ENCODE measurements at places on chromosomes 7 and 10.

- DNase-seq, result no peak
Measured at GRCh38 chr7:138025215-138026186, 23.6 kb upstream of the CREB3L2 start.

- DNase-seq, result no peak
Measured at GRCh38 chr10:43903451-43903850, 254.8 kb upstream of the ZNF32 start.

- no peak for DNase-seq
Measured at GRCh38 chr7:25927626-25927978, 224.4 kb upstream of the NFE2L3 start.

- peak; percentile 72 for DNase-seq
Measured at GRCh38 chr10:132319853-132320653, 11.9 kb upstream of the LRRC27 start.

DNA sequence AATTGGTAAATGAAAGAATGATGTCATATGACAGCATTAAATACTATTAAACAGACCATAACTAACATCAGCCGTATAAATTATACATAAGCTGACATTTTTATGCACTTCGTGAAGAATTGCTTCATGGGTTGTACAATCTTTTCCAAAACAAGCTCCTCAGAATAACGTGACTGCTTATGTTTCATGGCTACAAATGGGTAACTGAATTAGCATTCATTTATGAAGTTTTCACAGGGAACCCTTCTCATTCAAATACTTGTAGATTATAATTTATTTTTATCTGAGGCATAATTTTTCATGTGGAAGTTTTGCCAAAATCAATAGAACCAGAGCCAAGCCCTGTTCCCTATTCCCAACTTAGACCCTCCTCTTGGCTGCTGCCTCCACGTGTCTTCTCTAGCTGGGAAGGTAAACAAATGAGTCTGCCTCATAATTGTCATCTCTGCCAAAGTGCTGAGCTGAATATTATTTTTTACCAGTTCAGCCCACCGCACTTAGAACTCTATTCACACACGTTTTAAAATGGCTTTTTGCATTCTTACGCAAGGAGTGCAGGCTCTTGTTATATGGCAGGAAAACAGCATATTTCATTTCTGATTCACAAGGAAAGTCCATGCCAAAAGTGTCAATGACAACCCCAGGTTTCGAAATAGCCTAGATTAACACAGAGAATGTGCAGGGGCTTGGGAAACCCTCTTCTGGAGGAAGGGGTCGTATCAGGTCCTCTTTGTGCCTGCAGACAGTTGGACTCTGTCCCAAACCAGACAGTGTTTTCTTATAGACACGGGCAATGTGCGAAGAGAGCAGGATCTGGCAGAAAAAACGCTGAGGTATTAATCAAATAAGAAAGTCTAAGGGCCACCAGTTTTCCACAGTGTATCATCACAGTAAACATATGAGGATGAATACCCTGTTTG is 370.7 kb upstream of the MGMT start:
- DNase-seq, result no peak

- DNase-seq, result no peak
Measured at GRCh38 chr10:96073722-96074121, 30.3 kb downstream of the CCNJ start.

DNA sequence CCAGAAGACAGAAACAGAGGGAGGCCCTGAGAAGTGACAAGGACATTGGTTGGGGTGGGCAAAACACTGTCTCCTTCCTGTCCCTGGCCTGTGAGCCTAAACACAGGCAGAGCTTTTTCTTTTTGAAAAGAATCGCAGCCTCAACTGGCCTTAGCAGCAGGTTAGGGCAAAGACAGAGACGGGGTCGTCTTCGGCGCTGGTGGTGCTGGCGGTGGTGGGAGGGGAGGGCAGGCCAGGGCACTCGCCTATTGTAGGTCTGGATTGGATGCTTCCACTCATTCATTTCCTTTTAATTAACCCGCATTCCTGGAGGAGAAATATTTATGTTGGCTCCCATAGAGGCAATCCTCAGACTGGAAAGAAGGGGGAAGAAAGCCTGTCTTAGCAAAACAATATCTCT is 22.6 kb downstream of the WNT8B start:
- no peak for DNase-seq

DNA sequence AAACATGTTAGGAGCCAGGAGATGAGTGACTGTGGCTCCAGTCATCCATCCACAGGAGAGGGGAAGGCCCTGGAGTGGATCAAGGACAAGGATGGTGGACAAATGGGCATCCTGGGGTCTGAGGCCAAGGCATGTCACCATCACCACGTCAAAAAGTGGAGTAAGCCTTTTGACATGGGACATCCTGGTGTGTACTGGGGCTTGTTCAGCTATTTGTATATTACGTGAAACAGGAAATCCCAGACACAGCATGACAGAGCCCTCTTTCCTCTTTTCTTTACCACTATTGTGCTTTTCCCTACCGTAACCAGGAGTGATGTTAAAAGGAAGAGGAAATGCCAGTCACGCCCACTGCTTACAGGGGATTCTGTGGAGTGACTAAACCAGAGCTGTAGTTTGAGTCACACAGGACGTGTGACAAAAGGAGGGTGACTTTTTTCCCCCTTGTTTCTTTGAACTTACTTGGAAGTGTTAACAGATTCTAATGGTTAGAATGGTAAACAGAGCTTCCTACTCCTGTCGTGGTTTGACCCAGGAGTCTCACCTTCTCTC is 15.4 kb downstream of the ACSL5 start:
- peak; percentile 83 for DNase-seq

GRCh38 chr10:63651864-63652263 is 130.7 kb downstream of the REEP3 start:
- no peak for DNase-seq

DNA sequence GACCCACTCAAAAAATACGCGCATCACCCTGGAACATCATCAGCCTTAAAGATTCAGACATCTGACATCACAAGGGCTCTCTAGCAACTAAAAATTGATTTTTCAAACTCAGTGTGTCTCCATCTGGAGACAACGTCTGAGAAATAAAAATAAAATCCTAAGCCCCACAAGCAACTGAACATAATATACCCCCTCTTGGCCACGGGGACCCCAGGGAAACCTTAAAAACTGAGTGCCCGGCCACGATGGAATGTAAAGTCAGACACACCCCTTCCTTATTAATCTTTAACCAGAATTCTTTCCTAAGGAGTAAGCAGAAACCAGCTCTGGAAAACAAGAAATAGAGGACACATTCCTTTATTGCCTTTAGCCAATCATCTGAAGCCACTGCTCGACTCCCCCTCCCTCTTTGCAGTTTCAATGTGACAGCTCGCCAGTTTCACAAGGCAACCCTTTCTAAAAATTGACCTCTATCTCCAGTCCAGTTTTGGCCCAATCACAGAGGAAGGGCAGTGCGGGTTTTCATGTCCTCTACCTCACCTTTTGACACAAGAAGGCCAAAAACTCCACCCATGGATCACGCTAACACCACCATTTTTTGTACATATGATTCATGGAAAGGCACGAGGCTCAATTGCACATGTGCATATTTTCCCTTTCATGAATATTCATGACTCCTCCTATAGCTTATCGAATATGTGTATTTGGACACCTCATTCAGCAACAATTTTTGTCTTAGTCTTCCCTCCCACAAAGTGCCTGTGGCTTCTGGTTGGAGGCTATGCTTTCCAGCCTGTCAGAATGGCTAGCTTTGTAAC is 24.2 kb downstream of the IFIT3 start:
- no peak for DNase-seq

DNA sequence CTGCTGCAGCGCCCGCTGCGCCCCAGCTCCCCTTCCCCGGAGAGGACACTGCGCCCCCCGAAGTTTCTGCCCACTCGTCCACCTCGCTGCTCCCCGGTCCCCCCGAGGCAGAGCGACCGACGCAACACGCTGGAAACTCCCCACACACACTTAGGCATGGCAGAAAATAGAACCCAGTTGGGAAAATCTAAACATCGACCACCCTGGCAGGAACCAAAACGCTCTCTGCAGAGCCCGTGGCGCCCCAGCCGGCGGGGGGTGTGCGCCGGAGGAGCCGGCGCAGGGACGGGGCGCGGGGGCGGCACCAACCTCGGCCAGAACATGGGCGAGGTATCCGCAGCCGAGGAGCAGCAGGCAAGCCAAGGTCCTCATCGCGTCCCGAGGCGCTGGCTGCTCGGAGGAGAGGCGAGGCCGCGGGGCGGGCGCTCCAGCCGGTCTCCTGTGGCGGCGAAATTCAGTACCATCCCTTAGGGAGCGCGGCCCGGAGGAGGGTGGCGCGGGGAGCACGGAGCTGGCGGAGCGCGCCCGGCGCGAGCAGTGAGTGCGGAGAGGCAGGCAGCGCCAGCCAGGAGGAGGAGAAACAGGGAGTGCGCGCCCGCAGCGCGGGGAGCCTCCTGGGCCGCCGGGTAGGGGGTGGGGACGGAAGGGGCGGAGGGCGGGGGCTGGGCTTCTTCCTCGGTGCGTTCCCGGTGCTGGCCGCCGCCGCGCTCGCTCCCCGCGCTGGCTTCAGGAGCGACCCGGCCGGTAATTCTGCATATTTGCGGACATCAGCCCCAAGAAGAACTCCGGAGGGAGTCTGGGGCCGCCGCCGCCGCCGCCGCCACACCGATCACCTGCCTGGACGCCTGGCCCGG is 789 bp downstream of the PDGFA start:
- DNase-seq, result peak; percentile 73

- no peak for DNase-seq
Measured at GRCh38 chr10:2791774-2792443, 275.4 kb upstream of the PFKP start.

GRCh38 chr10:118925404-118926071 is 104.0 kb upstream of the NANOS1 start:
- DNase-seq, result no peak

DNA sequence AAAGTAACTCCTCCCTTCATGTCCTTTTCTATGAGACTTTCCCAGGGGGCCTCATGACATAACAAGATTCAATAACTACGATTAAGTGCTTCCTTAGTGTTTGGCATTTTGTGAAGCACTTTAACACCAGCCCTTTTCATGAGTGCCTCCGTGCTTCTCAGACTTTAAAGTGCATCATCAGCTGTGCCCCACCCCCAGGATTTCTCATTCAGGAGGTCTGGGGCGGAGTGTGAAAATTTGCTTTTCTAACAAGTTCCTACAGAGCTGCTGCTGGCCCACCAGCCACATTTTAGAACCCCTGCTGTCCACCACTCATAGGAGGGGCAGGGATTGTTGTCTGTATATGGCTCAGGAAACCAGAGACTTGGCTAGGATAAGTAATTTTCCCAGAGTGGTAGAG is 445.3 kb downstream of the LRMDA start:
- no peak for DNase-seq

- DNase-seq, result no peak
Measured at GRCh38 chr10:92688573-92688926, 1.2 kb upstream of the HHEX start.

DNA sequence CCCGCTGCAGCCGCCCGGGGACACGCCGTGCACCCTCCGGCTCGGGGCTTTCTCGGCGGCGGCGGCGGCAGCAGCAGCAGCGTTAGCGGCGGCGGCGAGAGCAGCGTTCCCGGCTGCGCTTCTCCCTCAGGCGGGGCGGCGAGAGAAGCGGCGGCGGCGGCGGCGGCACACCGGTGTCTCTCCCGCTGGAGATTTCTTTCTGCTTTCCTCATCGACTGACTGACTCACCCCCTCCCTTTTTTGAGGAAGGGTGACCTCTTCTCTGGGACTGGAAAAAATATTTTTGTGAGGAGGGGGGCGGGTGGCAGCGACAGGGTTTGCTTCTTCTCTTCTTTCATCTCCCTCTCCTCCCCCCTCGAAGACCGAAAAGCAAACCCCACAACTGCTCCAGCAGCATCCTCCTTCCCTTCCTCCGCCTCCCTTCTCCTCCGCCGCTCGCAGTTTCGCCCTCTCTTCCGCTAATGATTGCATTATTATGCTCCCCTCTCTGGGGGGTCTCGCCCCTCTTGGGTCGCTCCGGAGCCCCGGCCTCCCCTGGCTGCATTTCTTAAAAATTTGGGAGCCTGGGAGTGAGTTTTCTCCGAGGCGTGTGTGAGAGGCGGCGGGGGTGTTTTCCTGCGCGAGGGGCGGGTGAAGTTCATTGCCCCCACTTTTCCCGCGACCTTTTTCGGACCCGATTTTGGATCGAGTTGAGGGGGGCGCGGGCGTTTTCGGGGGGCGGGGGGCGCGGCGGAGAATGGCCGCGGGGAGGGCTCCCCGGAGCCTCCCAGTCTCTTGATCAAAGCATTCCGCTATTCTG is 411 bp downstream of the AUTS2 start:
- no peak for DNase-seq

- no peak for DNase-seq
Measured at GRCh38 chr7:23333671-23334246, 34.6 kb downstream of the MALSU1 start.

- no peak for DNase-seq
Measured at GRCh38 chr10:7417103-7417623, 6.3 kb upstream of the SFMBT2 start.

DNA sequence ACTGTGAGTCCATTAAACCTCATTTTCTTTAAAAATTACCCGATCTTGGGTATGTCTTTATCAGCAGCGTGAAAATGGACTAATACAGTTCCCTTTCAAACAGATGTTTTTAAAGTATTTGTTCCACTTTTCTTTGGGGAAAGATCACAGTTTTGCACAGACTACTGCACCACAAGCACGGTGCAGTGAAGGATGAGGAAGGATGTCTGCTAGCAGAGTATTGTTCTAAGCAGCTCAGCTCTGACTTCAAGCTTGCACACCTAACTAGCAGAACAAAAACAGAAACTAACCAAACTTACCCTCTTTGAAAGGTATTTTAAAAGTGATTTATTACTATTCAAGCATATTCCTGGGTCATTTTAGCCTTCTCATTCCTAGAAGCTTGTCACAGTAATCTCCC is 20.0 kb downstream of the THNSL1 start:
- DNase-seq, result no peak

DNA sequence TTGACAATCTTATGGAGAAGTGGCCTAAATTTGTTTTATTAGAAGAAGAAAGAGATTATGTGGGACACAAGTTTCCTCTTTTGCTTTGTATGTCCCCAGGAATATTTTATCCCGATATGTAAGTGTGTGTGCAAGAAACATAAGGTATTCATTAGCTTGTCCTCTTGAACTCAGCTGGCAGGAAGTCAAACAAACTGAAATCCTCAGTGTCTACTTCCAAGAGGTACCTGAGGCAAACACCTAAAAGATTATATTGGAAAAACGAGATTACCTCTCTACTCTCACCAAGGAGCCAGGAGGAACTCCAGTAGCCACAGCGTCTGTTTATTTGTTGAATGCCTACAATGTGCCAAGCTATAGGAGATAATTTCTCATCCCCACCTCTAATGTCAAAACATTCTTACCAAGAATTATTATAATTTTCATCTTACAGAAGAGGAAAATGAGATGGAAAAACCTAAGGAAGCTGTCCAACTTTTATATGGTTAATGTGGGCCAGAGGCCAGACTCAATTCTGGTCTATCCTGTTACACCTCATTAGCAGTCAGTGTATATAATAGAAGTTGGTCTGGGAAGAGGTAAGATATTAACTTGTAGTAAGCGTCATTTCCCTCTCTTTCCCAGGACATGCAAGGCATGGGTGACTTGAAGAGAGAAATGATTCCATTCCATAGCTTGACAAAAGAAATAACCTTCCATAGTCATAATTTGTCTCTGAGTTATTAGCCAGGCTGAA is 692.7 kb downstream of the MAGI2 start:
- no peak for DNase-seq

GRCh38 chr10:133141958-133142340 is 18.1 kb upstream of the KNDC1 start:
- peak; percentile 55 for DNase-seq

Data from activated effector memory CD4-positive, alpha-beta T cell treated with anti-CD3 and anti-CD28 coated beads, Interleukin-2, amount 50 U/mL, for 16 hours (primary cell).